ENCODE measurements at places on chromosomes 2 and 18.

DNA sequence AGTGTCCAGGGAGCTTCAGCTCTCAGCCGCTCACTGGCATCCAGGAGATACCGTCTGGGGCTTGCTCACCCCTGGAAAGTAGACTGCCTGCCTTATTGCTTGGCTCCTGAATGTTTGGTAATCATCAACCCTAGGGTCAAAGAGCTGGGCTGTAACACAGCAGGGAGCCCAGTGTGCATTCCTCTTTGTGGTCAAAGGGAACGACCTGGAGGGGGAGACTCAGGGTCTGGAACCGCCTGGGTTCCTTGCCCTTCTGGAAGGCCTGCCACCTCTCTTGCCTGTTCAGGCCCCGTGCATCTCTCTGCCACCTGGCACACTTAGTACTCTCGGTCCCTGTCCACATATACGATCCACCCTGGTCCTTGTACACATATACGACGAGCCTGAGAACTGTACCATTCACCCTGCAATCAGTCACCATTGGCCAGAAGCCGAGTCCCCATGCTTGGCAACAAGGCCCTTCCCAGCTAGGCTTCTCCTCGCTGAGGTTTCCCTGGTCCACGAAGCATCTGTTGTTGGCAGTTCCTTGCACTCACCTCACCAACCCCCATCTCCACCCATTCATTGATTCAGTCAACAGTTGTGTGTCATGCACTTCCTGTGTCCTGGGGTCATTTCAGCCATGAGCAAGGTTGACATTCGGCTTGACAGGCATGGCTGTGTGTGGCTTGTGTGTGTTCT is at the start of gene NAT8:
Gene NAT8 (minus strand): TSS at position 85 of the 681 bp plus-strand sequence. CDS start 794 bp downstream, outside the sequence.
- no peak for DNase-seq

GRCh38 chr18:68147728-68148127 is 567.2 kb downstream of the TMX3 start:
- no peak for DNase-seq

- DNase-seq = no peak
Measured at GRCh38 chr2:15827001-15827400, 113.3 kb upstream of the MYCN start.

GRCh38 chr18:44149706-44150105 is 531.0 kb upstream of the SETBP1 start:
- no peak for DNase-seq

GRCh38 chr2:119137502-119137901 is 21.0 kb downstream of the C1QL2 start:
- no peak for DNase-seq

GRCh38 chr2:240435457-240435947 is at the start of gene GPC1:
Gene GPC1 (plus strand): TSS chr2:240435663. CDS start chr2:240435919, 256 bp downstream.
- peak; percentile 30 for DNase-seq

DNA sequence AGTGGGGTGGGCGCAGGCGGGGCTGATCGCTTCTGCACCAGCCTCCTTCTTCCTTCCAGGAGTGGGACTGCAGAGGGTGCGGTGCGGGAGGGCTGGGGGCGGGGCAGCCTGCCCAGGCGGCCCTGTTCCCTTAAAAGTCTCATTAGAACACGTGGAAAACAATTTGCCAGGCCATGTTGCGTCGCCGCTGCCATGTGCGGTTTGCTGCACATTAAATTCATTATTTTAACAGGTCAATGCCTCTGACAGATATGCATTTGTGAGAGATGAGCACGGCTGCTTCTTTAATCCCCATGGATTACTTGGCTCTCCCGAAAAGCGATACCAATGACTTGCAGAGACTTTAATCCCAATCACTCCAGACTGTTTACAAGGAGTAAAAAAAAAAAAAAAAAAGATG is 139.0 kb downstream of the CELF4 start:
- no peak for DNase-seq

- DNase-seq = peak; percentile 83
Measured at GRCh38 chr2:84958135-84959059, 12.6 kb upstream of the KCMF1 start.

GRCh38 chr18:7301094-7301493 is 70.2 kb downstream of the LRRC30 start:
- DNase-seq = no peak

DNA sequence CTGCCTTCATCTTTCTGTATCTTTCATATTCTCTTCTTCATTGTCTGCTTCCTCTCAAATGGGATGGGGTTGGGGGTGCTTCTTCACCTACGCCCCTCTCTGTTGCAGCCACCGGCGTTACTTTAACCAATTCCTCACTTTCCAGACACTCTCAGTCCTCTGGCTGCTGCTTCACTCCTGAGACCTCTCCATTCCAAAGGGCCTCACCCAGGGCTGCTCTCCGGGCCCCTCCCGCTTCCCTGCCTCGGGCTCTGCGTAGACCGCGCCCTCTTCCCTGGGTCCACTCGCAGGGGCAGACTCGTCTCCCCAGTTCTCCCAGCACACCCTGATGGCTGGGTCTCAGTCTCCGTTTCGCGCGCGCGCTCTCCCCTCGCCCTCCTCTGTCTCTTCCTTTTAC is 926 bp downstream of the SERPINB8 start:
- DNase-seq = no peak

GRCh38 chr2:27566628-27567027 is 16.2 kb upstream of the ZNF512 start:
- peak; percentile 94 for DNase-seq

GRCh38 chr18:79806976-79807841 is 9.5 kb downstream of the KCNG2 start:
- DNase-seq = no peak

- no peak for DNase-seq
Measured at GRCh38 chr2:9152975-9153642, 53.5 kb upstream of the ASAP2 start.

- no peak for DNase-seq
Measured at GRCh38 chr2:73851274-73851673, 22.5 kb downstream of the STAMBP start.

DNA sequence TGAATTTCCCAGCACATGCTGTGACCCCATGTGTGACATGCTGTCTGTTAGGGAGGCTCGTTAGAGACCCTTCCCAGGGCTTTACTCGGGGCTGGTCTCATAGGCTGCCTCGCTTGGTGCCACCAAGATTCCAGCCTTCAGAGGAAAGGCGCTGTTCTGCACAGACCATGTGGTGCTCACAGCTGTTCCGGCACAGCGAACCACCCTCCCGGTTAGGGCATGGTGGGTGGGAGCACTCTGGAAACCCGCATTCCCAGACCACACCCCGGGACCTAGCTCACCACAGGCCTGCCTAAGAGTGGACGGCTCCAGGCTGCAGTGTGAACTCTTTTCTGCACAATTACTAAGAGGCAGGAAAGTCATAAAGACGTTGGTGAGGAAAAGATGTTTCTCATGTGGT is 112.0 kb downstream of the MBP start:
- no peak for DNase-seq

DNA sequence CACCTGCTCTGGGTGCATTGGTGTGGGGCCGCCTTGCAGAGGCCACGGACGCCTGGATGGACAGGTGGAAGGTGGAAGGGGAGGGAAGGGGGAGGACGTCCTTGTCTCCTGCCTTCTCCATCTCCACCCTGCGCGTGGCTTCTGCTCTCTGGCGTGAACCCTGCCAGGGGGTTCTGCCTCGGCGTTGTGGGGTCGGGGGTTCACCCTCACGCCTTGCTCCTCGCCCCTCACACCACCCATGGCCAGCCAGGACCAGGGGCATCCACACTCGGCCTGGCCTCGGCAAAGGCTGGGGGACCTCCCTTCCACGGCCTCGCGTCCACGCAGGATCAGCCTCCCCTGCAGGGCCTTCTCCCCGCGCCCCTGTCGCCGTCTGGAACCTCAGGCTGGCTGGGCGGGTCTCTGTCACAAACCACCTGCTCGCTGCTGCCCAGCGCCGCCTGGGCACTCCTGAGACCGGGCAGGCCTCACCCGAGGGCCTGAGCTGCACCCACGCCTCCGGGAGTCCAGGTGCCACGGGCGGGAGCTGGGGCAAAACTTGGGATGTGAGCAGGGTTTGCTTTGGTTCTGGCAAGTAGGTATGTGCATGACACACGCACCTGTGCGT is 655.9 kb downstream of the GALR1 start:
- no peak for DNase-seq

- peak; percentile 29 for DNase-seq
Measured at GRCh38 chr2:119487434-119488244, 36.6 kb downstream of the SCTR start.

GRCh38 chr2:12502759-12503158 is 214.0 kb upstream of the TRIB2 start:
- DNase-seq = no peak

DNA sequence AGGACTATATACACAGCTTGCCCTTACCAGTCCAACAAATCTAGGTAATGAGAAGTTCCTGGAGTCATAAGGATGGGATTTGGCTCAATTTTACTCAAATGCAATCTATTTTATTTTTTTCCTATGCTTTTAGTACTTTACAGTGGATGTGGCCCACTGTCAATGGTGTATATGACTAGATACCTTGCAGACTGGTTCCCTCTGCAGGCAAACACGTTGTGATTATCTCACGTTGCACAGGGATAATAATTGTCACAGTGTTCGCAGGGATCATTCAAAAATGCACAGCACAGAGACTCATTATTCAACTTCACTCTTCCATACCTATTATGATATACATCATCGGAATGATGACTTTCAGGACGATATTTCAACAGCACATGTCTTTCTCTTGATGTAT is 359.7 kb downstream of the MBD2 start:
- DNase-seq = no peak

DNA sequence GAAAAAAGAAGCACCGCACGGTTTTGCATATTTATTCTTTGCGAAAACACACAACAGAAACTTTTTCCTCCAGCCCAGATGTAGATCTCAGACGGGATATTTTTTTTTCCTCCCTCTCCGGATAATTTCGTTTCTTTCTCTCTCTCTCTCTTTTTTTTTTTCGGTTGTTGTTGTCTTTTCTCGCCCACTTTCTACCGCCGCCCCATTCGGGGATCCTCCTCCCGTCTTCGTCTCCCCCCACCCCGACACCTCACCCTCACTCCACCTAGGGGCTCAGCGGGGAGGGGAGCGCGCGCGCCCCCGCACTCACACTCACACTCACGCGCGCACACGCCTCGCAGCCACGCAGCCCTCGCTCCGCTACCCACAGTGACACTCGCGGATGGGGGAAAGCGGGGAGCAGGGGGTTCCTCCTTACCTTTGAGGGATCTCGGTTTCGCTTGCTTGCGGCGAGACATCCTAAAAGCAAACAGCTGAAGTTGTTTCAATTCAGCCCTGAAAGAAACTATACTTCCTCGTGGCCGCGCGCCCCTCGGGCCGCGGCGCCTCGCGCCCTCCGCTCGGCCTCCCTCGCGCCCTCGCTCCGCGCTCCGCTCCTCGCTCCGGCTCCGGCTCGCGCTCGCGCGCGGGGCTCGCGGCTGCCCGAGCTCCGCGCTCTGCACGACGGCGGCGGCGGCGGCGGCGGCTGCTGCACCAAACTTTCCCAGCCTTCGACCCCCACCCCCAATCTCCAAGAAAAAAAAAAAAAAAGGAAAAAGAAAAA is 1.3 kb downstream of the ZNF521 start:
- peak; percentile 44 for DNase-seq

DNA sequence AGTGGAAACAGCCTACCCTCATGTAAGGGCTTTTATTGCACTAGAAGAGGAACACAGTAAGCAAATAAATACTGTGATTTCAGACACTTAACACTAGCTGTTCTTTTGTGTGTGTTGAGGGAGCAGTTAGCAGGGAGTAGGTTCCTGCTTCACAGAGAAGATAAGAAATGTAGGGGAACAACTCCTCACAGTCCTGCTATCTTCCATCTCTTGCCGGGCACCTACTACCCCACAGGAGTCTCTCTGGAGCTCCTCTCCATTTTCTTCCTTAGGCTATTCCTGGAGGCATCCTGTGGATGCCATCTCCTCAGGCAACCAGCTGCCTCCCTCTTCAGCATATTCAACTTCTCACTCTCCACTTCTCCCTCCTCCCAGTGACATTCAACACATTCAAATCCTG is 145.0 kb downstream of the SRBD1 start:
- no peak for DNase-seq

DNA sequence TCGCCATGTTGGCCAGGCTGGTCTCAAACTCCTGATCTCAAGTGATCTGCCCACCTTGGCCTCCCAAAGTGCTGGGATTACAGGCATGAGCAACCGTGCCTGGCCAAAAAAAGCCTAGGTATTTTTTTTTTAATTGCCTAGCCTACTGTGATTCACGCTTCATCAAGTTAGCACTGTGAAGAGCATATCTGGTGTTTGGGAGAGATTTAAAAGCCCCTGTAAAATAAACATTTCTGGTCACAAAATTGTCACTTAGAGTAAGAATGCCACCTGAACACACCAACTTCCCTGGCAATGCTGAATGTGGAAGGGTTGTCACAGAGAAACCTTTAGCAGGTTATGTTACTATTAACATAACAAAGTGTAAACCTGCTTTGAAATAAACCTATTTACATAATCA is 39.7 kb upstream of the CHAC2 start:
- DNase-seq = no peak

GRCh38 chr18:49970319-49970718 is 157.0 kb upstream of the ACAA2 start:
- DNase-seq = no peak

DNA sequence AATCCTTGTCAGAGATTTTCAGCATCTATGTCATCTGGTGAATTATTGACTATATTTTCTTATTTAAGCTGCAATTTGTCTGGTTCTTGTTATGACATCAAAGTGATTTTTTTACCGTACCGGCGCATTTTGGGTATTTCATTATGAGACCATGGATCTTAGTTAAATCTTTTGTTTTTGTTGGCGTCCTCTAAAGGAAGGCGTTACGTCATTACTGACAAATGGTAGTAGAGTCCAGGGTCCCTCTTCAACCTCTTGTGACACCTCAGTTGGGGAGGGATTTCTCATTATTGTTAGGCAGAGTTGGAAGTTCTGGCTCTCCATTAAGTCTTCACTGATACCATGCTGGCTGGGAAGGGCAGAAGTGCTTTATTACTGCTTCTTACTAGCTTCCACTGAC is 175.8 kb upstream of the MMADHC start:
- DNase-seq = no peak

- no peak for DNase-seq
Measured at GRCh38 chr2:152049541-152049940, 49.3 kb downstream of the CACNB4 start.

GRCh38 chr2:120396861-120397811 is 51.2 kb downstream of the INHBB start:
- DNase-seq = no peak

DNA sequence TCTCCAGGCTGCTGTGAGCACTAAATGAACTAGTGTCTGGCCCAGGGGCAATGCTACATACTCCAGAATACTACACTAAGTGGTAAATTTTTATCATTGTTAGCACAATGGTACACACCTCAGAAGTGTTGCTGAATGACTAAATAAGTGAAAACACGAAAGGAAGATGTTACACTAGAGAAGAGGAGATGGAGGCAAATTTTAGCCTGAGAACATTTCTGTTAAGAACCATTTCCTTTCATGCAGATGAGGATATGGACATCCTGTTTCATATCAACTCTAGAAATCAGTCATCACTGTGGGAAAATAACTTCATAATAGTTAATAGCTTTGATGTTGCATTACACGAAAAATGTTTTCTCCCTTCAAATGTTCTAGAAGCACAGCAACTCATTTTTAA is 117.6 kb upstream of the STK17B start:
- DNase-seq = no peak

- no peak for DNase-seq
Measured at GRCh38 chr2:237405006-237405559, 8.9 kb downstream of the COL6A3 start.

- DNase-seq = no peak
Measured at GRCh38 chr2:98555696-98556095, 52.6 kb downstream of the COA5 start.

Data from kidney capillary endothelial cell (primary cell).